ENCODE measurements at places on chromosomes 1 and 21.

- no peak for DNase-seq
These were observed 1098.6 kb upstream of the NCAM2 start for GRCh38 chr21:19899645-19900044.

- no peak for DNase-seq
These were observed 12.3 kb downstream of the CAPN9 start for GRCh38 chr1:230759369-230760065.

- DNase-seq: no peak
These were observed 64.2 kb downstream of the ZNF684 start for GRCh38 chr1:40595623-40596022.

- no peak for DNase-seq
These were observed 85.6 kb upstream of the ZP4 start for GRCh38 chr1:237976331-237976730.

DNA sequence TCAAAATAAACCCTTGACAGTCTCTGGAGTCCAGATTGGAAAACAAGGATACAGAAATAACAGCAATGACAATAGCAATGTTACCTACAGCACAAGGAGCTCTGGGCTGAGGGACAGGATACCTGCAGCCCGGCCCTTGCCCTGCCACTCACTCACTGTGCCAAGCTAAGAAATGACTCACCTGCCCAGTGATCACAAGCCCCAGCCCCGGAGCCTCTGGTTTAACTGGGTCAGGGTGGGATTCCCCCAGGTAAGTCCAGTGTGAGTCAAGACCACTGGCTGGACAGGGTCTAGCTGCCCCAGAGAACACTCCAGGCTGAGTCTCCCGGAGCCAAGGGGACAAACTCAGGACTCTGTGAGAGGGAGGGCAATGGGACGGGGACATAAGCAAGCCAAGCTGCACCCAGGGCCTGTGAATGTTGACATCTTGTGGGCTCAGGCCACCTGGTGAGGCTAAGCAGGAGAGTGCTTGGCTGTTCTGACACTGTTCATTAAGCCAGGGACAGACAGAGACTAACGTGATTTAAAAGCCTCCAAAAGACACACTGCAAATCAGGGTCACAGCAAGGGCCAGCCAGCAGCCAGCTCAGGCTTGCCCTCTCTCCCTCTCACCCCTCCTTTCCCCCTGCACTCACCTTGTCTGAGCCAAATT is 64.1 kb downstream of the MIS18A start:
- DNase-seq: no peak

GRCh38 chr1:9676815-9677393 is 25.4 kb downstream of the PIK3CD start:
- DNase-seq: no peak

DNA sequence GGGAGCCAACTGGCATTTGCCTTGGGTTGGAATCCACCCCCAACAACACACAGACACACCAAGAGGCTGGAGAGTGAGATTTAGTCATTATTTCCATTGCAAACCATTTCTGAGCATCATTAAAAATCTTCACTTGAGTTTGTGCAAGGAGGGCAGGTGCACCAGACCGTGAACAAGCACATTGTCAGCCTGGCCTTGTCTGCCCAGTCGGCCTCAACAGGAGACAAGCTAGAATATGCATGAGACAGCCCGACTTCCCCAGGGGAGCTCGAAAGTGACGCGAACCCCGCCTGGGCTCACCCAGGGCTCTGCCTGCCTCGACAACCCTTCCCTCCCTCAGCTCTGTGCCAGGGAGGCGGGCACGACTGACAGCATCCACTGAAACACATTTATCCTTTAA is 15.4 kb upstream of the GUCA2B start:
- no peak for DNase-seq

- DNase-seq: no peak
These were observed 1.3 kb downstream of the KMO start for GRCh38 chr1:241533326-241534115.

DNA sequence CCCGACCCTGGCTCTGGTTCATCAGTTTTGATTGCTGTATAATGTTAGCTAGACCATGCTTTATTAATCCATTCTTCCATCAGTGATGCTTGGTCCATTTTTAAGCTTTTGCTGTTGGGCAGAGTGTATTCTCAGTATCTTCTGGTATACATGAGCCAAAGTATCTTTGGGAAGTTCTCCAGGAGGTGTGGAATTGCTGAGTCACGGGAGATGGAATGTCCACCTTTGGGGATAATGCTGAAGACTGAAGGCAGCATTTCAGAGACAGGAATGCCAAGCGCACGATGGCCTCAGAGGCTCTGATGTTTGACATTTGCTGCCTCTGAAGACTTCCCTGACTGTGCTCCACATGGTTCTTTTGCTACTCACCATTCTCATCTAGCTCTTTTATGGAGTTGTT is 266.3 kb upstream of the KAZN start:
- no peak for DNase-seq

- DNase-seq: no peak
These were observed 57.1 kb downstream of the WNT9A start for GRCh38 chr1:227890451-227891222.

DNA sequence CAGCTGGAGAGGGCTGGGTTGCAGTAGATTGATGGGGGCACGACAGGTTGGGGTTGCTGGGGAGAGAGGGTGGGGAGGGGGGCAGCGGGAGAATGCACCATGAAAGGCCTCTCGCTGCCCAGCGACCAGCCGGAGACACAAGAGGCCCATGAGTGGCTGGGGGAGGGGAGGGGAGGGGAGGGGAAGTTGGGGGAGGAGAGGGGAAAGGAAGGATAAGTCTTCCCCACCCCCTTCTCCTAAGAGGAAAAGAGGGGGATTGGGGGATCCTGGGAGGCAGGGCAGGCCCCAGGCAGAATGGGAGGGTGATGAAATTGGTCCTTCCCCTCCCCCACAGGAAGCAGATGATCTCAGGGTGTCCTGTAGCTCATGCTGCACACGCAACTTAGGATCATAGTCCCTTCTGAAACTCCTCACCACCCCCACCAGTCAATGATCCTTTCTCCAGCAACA is 45.7 kb downstream of the PAX7 start:
- DNase-seq: no peak

DNA sequence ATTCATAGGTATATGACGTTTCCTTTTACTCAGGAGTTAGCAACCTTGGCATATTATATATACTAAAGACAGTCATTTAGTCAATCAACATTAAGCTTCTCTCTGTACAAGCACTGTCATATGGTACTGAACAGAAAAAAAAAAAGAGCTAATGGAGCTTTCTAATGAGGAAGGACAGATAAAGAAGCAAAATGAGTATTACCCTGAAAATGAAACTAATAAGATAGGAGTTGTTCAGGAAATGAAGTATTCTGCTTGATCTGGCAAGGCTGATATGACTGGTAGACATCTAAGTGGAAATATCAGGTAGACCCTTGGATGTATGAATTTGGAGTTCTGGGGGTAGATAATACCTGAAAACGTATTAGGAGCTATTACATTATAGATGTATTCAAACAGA is 4.3 kb upstream of the IKBKE start:
- no peak for DNase-seq

DNA sequence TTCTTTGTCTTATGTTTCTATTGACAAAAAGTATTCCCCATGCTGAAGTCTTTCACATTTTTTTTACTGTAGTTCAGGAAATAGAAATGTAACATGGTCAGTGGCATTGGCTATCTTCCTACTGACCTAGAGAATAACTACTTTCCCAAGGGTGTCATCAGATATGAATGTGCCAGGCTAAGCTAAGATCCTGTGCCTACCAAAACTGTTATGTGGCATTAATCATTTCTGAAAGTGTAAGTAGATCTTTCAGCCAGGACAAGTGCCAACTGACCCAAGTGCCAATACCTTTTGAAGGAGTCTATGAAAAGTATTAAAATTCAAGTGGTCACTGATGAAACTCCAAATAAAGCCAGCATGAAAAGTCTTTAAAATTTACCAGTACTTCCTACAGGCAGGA is 165.3 kb downstream of the TNFSF18 start:
- DNase-seq: no peak

GRCh38 chr1:39394598-39394997 is 96.8 kb upstream of the BMP8A start:
- DNase-seq: no peak

DNA sequence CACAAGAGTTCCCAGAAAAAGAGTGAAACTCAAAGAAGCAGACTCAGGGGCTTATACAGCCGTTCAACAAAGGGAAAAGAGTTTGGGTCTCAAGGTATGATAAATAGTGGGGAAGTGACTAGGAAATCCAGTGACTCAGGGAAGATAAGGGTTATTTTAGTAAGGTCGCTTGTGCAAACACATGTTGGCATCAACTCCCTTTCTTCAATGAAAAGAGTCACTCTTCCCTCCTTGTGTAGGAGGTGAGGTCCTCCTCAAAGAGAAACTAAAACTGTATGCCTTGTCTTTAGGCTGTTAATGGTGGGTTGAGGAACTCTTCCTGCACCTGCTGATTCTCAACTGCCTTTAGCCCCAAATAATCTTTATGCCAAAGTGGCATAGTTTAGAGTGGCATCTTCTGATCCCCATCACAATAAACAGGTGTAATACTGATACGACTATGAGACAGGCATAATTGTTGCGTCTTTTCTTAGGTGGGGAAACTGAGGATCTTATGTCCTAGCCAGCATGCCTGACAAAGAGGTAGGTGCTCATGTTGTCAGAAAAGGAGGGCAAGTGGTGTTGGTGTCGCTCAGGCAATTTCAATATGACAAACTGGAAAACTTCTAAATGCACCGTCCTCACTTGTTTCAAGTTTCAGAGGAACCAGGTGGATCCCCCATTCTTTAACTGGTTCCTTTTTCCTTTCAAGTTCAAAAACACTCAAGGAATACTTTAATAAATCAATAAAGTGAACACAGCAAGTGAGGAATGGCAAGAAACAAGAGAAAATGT is 294.1 kb upstream of the RUNX1 start:
- DNase-seq: no peak

DNA sequence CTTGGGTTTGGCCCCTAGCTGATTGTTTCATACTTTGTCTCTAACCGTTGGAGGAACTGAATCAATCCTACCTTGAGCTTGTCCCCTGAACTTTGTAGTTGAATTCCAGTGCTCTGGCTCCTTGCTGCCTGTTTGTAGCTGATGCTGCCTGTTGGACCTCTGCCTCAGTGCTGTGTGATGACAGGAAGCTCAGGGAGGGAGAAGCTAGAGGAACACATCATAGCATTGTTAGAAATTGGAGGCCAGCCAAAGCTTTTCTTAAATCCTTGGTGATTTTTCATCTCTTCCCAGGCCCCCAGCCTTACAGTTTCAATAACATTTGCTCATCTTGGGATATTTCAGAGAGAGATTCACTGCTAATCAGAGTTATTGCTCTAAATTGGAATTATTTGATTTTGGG is 34.0 kb downstream of the MACF1 start:
- DNase-seq: no peak

DNA sequence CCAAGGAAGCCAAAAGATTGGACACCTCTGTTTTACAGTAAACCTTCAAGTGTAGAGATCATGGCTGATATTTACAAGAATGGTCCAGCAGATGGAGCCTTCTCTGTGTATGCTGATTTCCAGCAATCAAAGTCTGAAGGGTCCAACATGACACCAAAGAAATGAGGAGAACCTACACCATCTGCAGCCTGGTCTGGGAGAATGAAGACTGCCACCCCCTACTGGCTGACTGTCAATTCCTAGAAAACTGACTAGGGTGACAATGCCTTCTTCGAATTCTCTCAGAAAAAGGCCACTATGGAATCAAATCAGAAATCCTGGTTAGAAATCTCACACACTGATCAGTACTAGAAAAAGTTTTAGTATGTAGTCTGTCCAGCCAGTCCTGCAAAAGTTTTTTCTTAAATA is 83.3 kb downstream of the CDC42BPA start:
- DNase-seq: no peak

DNA sequence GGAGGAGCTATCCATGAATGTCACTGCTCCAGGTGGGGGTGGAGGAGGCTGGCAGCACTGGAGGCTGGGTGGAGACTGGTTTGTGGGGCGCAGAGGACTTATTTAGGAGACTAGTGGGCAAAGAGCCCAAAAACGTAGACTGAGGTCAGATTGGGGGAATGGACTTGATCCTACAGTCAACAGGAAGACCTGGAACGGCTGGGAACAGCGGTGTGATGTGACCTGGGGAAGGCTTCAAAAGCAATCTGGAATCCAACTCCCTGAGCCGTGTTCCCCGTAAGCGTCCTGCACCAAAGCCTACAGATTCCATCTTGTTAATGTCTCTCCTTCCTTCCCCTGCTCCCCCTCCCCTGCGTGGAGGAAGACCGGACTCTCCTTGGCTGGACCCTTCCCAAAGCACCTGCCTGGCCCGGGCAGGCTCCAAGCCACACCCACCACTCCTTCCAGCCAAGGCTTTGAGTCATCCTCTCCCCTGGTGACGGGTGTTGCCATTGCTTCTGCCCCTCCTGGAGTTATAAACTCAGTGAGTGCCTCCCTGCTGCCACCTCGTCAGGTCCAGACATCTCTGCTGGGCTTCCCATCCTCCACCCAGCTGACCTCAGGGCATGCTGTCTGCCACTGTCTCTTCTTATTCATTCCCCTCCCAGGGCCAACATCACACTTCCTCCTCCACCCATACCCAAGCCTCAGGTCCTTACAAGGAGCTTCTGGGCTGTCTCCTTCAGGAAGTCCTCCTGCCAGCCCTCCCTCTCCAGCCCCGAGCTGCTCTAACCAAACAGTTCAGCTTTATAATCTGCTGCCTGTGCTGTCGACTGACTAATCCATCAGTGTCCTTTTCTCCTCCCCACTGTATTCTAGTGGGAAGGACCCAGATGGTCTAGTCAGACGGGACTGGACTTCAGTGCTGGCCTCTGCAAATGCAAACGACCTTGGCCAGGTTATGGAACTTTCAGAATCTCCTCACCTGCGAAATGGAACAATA is 1.6 kb upstream of the CLSTN1 start:
- no peak for DNase-seq

DNA sequence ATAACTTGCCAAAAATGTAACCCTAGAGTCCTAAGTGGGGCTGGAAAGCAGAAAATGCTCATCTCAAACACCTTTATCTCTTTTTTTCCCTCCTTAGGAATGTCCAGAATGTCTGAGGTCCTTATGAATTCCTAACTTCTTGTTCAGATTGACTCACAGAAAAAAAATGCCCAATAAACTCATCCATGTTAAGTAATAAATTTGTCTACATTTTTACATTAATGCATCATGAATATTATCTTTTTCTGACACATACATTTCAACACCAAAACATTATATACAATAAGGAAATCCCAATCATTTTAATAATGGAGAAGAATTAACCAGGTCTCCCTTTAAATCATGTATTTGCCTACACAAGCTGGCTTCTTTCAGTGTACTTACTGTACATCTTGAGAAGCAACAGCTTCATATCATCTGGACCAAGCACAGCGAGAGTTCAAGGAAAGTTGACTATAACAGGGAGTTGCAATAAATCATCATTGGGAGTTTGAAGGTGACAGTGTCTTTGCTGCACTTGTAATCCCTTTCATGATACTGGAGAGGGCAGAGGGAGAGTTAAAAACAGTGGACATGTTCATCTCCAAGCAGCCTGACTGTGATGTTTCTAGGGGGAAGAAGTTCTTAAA is 565.2 kb downstream of the LTN1 start:
- no peak for DNase-seq

DNA sequence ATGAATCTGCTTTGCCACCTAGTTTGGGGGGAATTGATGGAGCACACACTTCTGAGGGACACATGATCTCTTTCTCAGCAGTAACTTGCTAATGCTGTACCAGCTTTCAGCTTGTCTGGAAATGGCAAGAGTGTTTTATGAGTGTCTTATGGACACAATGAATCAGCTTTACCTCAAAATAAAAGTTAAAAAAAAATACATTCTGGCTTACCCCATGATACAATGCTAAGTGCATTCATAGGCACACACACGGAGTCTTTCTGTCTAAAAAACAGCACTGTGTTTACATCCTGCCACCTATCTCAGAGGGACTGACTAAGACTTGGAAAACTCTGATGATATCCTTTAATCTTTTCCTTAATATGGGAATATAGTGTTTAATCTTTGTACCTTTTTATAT is 455.5 kb upstream of the ADAMTS5 start:
- DNase-seq: no peak

GRCh38 chr1:8096105-8097011 is 70.2 kb upstream of the ERRFI1 start:
- DNase-seq: no peak

Measured in stimulated activated CD4-positive, alpha-beta T cell treated with anti-CD3 and anti-CD28 coated beads, Interleukin-1b, Interleukin-23, amount 100 ng/mL, for 24 hours (primary cell).